Ovary (tissue), 10 donors: ENCODE measurements at places on chromosomes 3 and 15. TPM values are rescaled to one million over a fixed set of nuclear protein-coding genes. Genes with fewer than 3 reads are reported as not detected.
A peak's percentile ranks its signal among the peaks of the same experiment; 100 is the strongest.

DNA sequence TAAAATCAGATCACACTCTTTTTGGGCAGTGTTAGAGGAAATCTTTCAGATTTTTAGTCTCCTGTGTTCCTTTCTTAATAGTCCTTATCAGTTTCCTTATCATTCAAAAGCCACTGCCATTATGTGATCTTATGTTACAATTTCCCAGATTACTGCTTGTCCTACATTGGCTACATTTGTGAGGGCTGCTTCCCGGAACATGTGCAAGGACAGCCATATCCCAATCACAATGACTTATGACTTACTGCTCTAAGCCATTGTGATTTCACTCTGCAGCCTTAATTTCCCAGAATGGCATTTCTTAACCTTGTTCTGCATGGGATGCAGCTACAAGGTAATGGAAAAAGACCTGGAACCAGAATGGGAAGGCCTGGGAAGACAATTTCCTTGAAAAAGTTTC lies 125.1 kb upstream of the PPP2R3A start:
- no peak for DNase-seq

DNA sequence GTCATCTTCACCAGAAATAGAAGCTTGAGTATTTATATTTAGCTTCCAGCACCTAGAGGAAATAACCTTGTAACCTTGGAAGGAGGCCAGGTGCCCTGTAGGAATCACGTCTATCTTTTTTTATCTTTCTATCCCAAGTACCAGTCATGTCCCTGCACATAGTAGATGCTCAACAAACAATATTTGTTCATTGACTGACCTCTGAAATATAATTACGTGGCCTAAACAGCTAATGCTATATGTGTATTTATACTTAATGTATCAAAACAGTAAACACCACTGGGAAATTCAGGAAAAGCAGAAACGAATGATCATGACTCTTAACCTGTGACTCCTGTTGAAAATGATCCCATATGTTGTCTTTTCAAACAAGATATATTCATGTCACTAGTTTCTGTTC lies 97.9 kb upstream of the ADAMTSL3 start:
- DNase-seq, result no peak

DNA sequence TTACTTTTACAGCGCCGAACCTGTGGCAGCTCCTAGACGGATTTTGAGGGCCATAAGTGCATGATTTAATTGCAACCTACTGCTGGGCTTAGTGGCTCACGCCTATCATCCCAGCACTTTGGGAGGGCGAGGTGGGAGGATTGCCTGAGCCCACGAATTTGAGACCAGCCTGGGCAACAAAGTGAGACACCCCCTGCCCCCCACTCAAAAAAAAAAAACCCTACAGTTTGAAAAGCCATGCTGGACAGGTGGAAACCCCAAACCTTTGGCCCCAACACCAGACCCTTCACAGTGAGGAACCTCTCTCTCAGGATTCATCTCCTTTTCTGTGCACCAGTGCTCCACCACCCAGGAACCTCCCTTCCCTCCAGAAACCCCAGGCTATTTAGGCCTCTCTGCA lies 1.1 kb upstream of the CDC25A start:
- no peak for DNase-seq

DNA sequence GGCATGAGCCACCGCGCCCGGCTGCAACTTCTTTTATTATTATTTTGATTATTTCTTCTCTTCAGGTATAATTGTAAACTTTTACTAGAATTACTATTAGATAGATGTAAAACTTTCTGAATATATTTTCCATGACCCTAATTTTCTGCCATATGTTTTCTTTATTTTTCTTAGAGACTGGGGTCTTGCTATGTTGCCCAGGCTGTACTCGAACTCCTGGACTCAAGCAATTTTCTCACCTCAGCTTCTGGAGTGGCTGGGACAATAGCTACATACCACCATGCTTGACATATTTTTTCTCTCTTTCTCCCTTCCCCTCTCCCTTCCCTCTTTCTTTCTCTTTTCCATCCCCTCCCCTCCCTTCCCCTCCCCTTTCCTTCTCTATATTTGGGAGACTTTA lies 29.6 kb upstream of the CHST2 start:
- DNase-seq, result no peak

- no peak for DNase-seq
These were observed 85.3 kb upstream of the SLC6A1 start for GRCh38 chr3:10907262-10907661.

GRCh38 chr15:47184003-47184907 lies 533.0 kb upstream of the SEMA6D start:
- peak; percentile 33 for DNase-seq

- no peak for DNase-seq
These were observed 71.3 kb upstream of the LRTM1 start for GRCh38 chr3:54999159-54999558.

- DNase-seq, result no peak
These were observed 50.8 kb upstream of the MUC13 start for GRCh38 chr3:124985349-124985748.

DNA sequence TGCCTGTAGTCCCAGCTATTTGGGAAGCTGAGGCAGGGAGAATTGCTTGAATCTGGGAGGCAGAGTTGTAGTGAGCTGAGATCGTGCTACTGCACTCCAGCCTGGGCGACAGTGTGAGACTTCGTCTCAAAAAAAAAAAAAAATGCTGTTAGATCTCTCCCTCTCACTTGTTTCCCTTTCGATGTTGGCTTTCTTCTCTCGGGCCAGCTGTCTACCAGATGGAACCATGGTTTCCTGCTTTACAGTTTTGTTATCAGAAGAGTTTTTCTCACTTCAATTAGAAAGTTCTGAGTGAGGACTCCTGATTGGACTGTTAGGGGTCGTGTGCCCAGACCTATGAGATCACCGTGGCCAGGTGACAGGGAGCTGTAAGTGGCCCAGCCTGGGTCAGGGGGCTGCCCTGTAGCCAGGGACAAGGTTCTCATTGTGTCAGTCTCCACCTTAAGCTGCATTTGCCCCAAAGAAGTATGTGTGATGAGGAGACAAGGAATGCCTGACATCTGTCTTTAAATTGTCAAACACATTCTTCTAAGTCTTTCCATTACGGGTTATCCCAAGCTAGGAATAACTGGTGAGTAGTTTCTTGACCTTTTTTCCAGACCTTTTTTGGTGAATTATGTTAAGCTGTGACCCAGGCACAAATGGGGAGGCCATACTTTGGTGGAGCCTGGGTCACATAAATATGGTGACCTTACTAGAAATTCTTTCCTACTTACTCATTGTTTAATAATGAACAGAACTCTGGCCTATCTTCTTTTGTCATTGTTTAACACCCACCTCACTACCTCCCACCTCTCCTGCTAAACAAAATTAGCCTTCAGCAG lies 25.2 kb downstream of the SNAPC5 start:
- peak; percentile 27 for DNase-seq

- DNase-seq, result no peak
These were observed 49.8 kb downstream of the KCNMB2 start for GRCh38 chr3:178586076-178586475.

DNA sequence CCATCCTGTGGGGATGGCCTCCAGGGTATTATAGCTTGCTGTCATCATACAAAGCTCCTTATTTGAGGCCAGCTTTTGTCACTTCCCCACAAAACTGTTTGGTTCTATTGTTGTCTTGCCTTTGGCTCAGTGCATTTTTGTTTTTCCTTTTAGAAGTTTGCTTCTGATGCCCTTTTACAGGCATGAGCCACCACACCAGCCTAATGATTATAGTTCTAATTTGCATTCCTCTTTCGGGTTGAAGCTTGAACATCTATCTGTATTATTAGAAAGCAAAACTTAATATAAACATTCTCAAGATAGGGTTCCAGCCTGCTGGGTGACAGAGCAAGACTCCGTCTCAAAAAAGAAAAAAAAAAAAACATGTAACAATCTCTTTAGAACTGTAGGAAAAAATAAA lies 39.8 kb downstream of the SMARCC1 start:
- DNase-seq, result no peak

GRCh38 chr15:89457086-89457485 lies 39.3 kb downstream of the RHCG start:
- no peak for DNase-seq

DNA sequence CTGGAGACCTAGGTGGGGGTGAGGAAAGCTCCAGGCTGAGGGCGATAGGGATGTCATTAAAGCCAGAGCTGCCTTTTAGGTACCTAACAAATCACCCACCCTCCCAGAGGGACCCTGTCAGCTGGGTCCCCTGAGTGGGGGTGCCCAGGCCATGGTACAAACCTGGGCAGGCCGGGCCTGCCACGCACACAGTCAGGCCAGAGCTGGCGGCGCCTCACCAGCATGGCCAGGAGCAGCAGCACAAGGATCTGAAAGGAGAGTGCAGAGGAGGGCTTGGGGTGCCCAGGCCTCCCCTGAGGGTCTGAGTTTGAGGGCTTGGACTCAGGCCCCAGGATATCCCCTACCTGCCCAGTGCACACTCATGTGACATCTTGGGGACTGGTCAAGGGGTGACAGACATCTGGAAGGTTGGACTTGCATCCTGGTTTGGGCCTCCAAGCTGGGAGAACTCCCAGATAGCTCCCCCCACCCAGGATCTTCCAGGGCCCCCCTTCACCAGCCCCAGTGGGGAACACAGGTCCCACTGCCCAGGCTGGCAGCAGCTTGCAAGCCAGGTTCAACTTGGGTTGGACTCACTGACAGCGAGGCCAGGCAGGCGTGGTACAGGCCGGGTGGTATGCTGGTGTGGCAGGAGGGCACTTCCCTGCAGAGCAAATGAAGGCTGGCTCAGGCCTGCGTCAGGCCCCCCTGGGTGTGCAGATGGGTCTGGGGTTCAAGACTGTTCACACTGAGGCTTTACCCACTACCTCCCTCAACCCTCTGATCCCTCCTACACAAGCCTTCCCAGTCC lies 5.2 kb downstream of the STRA6 start:
- DNase-seq, result no peak

- DNase-seq, result no peak
These were observed 166.0 kb upstream of the LPP start for GRCh38 chr3:187987924-187988323.

- no peak for DNase-seq
These were observed 24.0 kb downstream of the KNL1 start for GRCh38 chr15:40618023-40618422.

DNA sequence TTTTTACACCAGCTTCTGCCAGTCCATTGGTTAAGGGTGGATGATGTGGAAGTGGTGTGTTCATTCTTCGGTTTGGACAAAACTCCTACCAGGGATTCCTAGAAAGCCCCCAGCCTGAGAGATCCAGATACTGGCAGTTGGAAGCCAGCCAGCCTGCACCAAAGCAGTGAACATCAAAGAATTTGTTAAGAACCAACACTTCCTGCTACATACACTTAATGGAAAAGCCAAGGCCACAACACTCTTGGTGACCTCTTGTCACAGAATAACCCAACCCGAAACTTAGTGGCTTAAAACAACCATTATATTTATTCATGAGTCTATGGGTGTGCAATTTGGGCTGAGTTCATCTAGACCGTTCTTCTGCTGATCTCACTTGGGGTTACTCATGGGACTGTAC lies 42.9 kb upstream of the ADAMTS9 start:
- DNase-seq, result peak; percentile 58

- DNase-seq, result no peak
These were observed 29.9 kb upstream of the GPD1L start for GRCh38 chr3:32076566-32076965.

DNA sequence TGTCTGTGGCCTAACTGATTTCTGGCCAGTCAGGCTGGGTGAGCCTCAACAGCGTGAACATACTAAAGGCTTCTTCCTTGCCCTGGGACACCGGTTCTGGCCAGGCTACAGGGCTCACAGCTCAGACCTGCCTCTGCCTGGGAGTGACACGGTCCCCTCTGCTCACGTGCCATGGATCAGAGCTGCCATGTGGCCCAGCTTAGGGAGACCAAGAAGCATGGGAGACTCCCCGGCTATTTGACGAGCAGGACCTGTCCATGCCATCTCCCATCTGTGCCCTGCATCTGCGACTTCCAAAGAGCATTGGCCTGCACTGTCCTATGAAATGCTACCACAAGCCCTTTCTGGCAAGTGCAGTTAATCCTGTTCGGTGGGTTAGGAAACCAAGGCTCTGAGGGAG lies 57.4 kb downstream of the APBA2 start:
- DNase-seq, result no peak

DNA sequence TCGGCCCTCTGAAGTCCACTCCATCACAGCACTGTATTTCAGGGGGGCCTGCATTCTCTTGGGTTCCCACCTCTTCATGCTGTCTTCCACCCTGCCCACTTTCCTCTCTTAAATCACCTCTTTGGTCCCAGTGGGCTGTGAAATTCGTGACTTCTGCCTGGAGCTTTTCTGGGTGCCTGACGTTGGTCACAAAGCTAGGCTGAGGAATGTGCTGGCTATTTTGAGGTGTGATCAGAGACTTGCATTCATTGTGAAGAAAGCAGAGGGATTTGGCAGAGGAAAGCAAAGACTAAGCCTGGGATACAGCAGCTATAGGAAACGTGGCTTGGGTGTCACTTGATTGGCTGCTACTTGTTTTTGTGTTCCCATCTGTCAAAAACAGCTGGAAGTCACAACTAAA lies 202.5 kb downstream of the SATB1 start:
- DNase-seq, result no peak

GRCh38 chr3:78129707-78130106 lies 1089.8 kb downstream of the ROBO2 start:
- DNase-seq, result no peak

DNA sequence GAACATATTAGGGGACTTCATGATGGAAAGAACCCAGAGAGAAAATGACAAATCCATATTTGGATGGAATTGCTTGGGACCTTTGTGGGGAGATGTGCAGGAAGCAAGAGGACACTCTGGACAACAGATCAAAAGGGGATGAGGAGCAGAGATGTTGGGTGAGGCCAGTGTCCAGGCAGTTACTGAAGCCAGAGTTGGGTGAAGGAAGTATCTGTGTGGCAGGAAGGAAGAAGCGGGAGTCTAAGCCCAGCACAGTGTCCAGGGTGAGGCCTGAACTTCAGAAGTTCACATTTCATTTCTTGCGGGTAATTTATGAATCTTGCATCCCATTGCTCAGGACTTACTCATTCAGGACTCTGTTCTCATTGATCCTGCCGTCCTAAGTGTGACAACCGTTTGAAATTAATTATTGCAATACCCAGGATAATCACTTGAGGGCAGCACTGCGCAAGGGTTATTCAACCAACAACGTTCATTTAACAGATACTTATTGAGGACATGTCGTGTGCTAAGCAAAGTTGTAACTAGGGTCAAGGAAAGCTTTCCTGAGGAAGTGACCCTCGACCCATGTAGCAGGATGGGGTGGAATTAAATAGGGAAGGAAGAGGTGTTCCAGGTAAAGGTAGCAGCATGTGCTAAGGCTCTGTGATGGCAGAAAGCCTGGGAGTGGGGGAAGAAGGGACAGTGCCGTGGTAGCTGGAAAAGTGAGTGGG lies 61.3 kb upstream of the CMTM8 start:
- DNase-seq, result no peak

TUSC7 gene
- polyA plus RNA-seq, result not detected

IL20RB gene
- 0.82 TPM for polyA plus RNA-seq

ITPKA gene
- polyA plus RNA-seq, result 0.15 TPM

TERC gene
- not detected for polyA plus RNA-seq

CCDC12 gene
- polyA plus RNA-seq, result 34.7 TPM

OR4F15 gene
- polyA plus RNA-seq, result not detected

EPHB1 gene
- polyA plus RNA-seq, result 0.25 TPM

NCK1 gene
- polyA plus RNA-seq, result 27.6 TPM

SERPINI2 gene
- not detected for polyA plus RNA-seq

MUSTN1 gene
- polyA plus RNA-seq, result 30.0 TPM

LTF gene
- polyA plus RNA-seq, result 0.86 TPM
